ENCODE measurements at places on chromosomes 2 and 18.

DNA sequence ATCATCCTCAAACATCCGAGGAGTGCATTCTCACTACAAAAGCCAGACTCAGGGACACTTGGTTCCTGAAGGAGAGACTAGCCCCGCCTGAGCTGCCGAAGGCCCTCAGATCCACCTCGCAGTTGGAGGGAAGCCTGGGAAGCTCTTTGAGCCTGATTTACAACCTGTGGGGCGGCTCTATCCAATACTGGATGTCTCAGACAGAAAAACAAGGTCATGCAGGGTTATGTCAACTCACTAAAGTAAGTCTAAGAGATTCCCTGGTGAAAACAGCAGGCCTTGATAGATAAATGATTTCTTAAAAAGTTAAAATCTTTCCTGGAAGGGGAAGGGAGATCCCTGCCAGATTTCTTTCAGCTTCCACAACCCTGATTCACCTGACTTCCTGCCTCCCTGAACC is 284.3 kb downstream of the CYP26B1 start:
- DNase-seq: no peak

GRCh38 chr2:80392441-80392840 is 87.9 kb upstream of the LRRTM1 start:
- no peak for DNase-seq

GRCh38 chr18:23835506-23835905 is 146.3 kb downstream of the LAMA3 start:
- no peak for DNase-seq

GRCh38 chr2:51068237-51068636 is 36.3 kb upstream of the NRXN1 start:
- no peak for DNase-seq

GRCh38 chr2:171521361-171522051 is 768 bp upstream of the CYBRD1 start:
- no peak for DNase-seq

DNA sequence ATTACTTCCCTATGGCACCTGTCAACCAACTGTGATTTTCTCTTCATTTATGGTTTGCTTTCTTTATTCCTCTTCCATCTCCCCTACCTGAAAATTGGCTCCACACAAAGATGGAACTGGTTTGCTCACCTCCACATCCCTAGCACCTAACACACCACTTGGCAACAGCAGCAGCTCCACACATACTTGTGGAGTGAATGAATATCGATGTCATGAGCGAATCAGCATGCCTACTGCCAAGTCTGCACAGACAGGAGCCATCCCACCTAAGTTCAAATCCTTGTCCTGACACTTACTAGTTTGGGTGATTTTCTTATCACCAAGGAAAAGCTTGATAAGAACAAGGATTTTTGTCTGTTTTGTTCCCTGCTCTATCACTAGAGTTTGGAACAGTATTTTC is 191.4 kb upstream of the TMEM200C start:
- no peak for DNase-seq

DNA sequence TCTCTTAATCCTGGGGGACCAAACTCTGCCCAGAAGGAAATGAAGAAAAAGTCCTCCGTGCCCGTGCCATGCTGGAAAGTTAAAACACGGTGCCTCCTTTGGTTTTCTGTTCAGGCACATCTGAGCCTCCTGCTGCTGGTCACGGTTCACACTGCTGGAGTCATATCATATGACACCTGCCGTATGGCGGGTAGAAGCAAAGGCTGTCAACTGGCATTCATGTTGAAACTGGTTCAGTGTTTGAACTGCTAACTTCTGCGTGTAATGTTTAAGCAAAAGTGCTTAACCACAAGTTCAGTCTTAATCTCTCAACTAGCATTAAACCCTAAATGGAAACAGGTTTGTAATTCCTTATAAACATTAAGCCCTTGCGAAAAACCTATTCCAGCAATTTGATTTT is 3.1 kb downstream of the STK39 start:
- peak; percentile 39 for DNase-seq

DNA sequence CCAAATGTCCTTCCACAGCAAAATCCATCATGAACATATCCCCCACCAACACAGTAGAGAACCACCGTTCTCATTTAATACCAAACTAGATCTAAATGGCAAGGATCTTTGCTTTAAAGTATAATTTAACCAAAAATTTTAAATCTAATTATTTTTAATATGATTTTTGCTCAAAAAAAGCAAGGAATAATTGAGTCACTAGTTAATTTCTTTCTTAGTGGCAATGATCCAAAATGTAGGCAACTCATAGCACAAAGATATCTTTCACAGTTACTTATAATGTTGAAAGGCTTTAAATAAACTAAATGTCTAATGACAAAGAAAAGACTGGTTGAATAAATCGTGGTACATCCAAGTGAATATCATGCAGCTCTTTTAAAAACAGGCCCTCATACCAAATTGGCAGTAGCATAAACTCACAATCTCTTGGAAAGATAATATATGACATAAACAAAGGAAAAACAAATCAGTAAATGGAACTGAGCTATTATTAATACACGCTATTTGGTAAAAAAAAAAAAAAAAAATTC is 20.3 kb downstream of the PTPN2 start:
- DNase-seq: no peak
